Stimulated activated CD4-positive, alpha-beta T cell treated with anti-CD3 and anti-CD28 coated beads, Interleukin-1b, Interleukin-23, amount 100 ng/mL, for 1 hour (primary cell): ENCODE measurements at places on chromosomes 3 and 15.

DNA sequence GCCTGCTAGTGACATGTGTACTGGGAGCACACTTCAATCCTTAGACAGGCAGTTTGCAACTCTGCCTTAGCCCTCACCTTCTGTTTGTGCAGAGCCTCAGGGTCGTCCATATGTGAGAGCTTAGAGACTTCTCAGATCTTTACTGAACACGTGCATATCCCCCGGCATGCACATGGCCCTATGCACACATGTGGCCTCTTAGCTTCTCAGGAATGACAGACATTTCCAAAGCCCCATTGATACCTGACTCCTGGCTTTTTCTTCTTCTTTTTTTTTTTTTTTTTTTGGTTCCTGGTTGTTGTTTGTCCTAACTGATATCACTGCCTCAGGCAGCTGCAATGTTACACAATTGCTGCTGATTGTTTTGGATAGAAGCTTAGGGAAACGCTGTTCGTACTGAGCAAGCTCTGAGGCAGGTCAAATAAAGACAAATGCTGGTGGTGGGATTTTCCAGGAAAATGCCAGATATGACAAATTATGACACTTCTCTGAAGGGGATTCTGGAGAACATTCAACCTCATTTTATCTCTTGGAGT, 107.2 kb upstream of the RGMA start:
- no peak for DNase-seq

DNA sequence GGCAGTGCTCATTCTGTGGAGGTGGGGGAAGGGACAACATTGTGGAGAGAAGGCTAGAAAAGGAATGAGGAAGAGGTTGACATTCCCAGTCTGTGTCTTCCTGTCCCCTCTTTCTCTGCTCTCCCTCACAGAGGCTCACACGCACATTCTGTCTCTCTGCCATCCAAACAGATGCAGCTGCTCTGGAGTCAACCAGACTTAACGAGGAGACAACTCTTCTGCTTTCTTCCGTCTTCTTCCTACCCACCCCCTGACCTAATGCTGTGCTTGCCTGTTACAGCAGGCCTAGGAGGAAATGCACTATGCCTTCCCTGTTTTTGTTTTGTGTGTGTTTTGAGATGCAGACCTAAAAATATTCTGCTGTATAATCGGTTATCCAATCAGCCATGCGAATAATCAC, 121.9 kb downstream of the CACNA1D start:
- no peak for DNase-seq

GRCh38 chr15:72751751-72752455, 31.7 kb downstream of the ADPGK start:
- no peak for DNase-seq

DNA sequence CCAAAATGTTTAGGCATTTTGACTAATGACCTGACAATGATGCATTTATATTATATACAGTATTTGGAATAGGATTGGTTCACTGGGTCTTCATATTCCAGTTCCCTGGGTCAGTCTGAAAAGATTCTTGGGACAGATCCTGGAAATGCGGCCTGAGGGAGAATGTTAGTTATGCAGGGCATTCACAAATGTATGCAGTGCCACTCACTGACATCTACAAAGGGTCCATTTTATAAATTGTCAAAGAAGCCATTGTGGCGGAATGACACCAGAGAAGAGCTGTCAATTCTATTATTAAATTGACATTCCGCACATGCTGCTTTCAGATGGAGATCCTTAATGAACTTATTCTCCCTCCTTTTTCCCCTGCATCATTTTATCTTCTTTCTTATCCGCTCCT, 176.6 kb downstream of the VGLL3 start:
- no peak for DNase-seq

GRCh38 chr3:131031660-131032059, 5.0 kb downstream of the NEK11 start:
- no peak for DNase-seq

DNA sequence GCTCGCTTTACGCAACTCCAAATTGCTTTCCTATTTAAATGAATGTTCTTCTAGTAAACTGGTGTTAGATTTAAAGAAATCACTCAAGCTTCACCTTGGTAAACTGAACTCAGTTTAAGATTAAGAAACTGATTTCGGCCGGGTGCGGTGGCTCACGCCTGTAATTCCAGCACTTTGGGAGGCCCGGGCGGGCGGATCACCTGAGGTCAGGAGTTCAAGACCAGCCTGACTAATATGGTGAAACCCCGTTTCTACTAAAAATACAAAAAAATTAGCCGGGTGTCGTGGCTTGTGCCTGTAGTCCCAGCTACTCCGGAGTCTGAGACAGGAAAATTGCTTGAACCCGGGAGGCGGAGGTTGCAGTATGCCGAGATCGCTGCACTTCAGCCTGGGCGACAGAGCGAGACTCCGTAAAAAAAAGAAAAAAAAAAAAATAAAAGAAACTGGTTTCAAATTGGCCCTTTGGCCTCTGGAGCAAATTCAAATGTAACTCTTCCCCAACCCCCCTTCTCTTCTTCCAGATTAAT, 1.7 kb downstream of the SKIL start:
- DNase-seq = no peak

GRCh38 chr3:102630531-102630930, 195.7 kb downstream of the ZPLD1 start:
- DNase-seq = no peak

DNA sequence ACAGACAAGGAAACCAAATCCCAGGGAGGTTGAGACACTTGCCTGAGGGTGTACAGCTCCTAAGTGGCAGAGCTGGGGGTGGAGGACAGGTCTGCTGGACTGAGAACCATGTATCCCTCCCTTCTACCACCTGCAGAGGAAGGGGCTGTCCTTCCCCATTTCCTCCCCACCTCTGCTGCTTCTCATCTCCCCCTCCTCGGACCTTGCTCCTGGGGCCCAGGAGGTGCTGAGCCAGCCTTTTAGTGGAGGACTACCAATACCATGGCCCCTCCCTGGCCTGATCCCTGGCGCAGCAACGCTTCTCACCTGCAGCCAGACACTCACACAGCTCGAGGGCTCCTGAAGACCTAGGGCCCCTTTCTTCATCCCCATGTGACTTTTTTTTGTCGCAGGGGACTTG, 50.4 kb downstream of the IDH2 start:
- no peak for DNase-seq

GRCh38 chr15:41926185-41927056, 32.6 kb upstream of the SPTBN5 start:
- DNase-seq = no peak

DNA sequence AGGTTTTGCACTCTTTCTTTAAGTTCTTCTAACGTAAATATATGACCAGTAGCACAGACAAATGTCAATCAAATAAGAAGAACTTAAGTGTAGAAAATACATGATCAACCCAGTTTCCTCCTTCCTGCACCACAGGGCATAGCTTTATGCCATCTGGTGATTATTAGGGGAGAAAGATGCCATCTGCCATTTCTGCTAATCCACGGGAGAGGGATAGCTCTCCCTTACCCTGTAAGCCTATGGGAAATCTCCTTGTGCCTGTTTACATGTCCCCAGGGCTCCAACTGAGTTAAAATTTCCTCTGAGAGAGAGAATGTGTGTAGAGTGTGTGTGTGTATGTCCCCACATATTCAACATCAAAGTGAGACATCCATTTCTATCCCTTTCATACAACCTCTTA, 135.9 kb downstream of the RSL24D1 start:
- DNase-seq = no peak

- DNase-seq = no peak
Measured at GRCh38 chr3:182305881-182306665, 487.2 kb upstream of the ATP11B start.

DNA sequence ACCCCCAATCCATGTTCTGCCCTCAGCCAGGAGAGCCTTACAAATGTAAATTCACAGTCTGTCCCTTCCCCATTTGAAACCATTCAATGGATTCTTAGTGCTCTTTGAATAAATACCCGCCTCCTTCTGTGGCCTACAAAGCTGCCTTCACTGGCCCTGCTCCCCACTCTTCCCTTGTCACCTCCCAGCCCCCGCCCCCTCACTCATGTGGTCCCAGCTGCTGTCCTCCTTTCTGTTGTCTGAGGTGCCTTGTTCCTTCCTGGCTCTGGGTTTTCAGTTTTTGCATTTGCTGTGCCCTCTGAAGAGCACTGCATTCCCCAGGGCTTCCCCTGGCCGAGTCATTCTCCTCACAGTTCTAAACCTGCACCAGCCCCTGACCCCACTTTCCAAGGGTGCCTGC, 3.2 kb downstream of the EFCAB12 start:
- DNase-seq = no peak

GRCh38 chr15:48986240-48986639, 22.5 kb upstream of the SHC4 start:
- DNase-seq = no peak

DNA sequence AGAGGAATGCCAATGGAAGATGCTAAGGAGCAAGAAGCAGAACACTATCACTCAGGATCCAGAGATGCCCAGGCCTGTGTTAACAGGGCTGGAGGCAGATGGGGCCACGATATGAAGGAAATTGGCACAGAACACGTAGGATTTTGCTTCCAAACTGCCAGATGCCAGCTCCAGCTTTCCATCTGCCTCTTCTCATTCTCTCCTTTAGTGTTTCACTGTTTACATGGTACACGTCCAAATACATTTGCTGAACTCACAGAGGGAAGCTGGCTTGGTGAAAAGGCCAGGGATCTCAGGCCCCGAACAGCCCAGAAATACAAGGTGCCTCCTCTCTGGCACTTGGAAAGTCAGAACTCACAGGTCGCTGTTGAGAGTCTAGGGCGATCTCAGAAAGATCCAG, 187.0 kb downstream of the NTRK3 start:
- no peak for DNase-seq

DNA sequence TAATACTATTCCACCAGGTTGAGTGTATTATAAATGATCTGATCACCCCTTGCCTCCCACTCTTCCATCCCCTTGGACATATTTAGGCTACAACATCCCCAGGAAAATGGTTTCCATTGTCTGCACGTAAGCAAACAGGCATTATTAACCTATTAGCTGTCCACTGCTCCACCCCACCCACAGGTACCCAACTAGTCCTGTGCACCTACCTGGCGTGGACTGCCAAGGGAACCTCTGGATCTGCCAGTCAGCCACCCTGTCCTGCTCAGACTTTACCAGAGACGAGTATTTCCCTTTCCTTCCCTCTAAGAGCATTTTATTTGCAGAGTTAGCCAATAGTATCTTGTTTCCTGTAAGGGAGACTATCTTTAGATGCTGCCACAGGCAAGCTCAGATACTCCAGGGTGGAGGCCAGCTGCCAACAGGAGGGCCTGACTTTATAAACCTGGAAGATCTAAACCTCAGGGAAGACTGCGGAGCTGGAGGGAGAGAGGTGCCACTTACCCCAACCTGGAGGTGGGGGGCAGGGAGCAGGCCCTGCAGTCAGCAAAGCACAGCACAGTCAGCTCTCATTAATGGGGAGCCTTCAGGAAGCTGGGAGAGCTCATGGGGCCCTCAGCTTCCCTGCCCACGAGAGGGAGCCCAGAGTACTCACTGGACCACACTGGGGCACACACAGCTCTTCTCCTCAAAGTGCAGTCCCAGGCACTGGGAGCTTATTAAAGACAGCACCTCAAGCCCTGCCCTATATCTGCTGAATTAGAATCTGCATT, at the start of gene CX3CR1:
TSS of gene CX3CR1 (minus strand) at position 292 of the 773 bp plus-strand sequence. CDS start 13,527 bp downstream, outside the sequence.
- no peak for DNase-seq

DNA sequence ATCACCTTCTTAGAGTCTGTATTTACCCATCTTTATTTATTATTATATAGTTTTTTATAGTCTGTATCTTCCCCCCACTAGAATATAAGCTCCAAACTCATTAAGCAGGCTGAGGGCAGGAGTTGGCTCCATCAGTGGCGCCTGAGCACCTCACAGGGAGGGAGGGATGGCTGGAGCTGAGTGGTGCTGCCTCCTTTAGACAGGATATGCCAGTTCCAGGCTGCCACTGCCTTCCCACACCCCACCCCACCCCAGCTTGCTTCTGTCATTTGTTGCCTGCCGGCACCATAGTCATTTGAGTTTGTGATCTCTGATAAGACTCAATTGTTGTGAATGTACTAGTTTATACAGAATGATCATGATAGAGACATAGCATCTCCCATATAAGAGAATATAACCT, 85.5 kb downstream of the KLHL25 start:
- DNase-seq = no peak

- DNase-seq = no peak
Measured at GRCh38 chr3:30628901-30629590, 22.6 kb downstream of the TGFBR2 start.

- no peak for DNase-seq
Measured at GRCh38 chr3:104362319-104362718, 1004.4 kb upstream of the ALCAM start.

DNA sequence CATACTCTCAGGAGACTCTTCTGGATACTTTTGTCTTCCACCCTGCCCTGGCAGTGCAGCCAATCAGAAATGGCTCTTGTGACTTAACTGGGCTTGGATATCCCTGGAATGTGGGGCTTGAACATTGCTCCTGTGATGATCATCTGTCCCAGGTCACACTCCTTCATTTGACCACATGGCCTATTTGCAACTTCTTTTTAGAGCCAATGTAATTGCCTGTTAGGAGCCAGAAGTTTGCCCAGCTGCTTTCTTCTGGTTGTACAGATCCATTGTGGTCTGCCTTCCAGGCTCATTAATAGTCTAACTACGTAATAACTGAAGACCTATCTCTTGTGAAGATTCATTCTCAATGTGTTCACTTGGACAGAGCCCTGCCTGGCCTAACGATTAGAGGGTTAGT, 29.8 kb downstream of the QTRT2 start:
- DNase-seq = no peak

GRCh38 chr15:84824260-84825007, 7.3 kb downstream of the ALPK3 start:
- DNase-seq = no peak
